ENCODE measurements at places on chromosomes 12 and 14.

DNA sequence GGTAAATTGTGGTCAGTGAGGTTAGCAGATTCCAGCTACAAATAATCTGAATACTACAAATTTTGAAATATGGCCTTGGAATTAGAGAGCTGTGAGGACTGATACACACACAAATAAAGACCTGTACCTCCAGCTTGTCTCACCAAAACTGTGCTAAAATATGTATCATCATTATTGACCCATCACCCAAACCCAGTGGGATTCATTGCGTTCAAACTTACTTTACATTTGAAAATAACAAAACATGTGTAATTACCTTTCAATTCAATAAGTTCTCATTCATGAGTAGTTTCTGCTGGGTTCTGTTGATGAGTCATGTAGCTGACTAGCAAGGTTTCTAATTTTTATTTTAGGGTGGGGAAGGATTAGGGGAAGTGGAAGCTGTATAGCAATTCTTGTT is 170.9 kb downstream of the MSRB3 start:
- no peak for DNase-seq

DNA sequence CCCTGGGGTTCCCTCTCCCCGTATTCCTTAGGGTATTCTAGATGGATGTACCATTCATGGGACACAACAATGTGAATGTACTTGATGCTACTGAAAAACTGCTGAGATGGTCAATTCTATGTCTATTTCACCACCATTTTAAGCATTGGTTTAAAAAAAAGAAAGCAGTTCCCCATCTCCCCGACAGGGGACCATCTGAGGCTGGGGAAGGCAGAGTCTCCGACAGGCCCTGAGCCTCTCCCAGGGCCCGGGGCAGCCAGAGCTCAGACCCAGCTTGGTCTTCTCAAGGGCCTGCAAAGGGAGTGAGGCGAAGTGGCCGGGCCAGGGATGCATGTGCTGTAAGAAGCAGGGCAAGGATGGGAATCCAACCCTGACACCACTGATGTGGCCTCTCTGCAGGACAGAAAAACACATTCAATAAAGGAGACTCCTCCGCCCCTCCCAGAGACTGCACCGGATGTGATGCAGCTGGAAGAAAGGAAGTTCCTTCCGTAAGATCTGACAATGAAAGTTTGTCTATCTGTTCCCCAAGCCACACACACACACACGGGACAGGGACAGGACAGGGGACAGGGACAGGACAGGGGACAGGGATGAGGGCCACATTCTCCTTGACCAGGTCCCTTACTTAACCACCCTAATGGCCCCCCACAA is 234.1 kb downstream of the BCL11B start:
- DNase-seq, result no peak

GRCh38 chr14:39005044-39005880 is 97.8 kb downstream of the SEC23A start:
- DNase-seq, result no peak

DNA sequence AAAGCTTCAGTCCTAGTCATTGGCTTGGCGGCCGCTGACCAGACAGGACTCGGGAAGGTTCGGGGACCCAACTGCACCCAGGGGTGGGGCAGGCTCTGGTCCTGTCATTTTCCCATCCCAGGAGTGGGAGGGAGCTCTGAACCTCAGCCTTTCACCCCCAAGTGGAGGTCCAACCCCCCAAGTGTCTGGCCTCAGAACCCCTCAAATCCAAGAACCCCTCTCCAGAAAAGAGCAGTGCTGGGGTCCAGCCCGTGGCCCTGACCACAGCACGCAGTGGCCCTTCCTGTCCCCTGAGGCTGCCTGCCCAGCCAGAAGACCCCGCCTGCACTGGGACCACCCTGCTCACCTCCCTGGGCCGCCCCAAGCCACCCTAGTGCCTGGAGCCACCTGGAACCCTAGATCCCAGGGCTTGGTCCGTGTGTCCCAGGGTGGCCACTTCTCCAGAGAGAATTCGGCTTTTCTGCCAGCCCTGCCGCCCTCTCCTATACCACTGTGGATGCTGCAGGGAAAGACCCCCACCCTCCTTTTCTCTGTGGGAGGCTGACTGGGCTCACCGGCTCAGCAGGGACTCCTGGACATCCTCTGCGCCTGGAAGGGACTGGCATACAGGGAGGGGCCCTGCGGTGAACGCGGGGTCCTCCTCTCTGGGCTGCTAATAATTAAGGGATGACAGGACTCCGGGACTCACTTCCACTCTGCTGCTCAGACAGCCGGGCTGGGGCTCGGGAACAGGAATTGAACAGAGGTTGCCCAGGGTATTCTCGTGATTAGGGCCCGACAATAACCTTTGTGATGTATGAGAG is 326.9 kb upstream of the SFSWAP start:
- no peak for DNase-seq

DNA sequence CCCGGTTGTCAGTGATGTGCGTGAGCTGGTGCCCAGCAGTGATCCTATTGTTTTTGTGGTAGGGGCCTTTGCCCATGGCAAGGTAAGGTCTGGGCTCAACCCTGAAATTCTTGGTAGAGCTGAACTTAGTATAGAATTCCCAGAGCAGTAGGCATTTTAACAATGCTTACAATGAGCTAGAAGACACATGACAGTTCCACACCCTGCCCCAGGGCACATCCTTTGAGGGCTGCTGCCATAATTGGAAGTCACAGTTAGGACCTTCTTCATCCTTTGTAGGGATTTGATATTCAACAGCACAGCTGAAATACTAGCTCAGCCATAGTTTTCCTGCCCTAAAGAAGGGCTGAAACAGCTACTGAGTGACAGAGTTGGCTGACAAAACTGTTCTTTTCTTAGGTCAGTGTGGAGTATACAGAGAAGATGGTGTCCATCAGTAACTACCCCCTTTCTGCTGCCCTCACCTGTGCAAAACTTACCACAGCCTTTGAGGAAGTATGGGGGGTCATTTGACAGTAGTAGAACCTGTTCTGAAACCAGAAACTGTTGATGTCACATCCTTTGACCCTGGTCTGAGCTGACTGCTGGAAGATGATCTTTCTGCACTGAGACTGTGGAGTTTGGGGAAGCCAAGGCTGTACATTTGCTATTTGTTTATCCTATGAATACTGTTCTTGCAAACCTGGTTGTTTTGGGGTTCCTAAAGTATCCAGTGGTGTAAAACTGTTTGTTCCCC is 4.8 kb downstream of the EMG1 start:
- no peak for DNase-seq

DNA sequence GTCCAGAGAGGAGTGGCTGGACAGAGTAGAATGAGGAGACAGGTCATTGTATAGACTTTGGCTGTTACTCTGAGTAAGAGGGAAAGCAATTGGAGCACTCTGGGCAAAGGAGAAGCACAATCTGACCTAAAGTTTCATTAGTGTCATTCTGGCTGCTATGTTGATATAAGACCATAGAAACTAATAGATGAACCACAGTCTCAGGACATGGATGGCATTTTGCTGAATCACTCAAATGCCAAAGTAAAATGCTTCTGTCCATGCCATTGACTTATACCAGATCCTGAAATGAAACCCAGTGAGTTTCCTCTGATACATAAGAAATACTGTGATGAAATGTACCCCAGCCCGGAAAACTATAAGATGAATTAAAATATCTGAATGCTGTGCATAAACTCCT is 65.8 kb upstream of the COCH start:
- no peak for DNase-seq

DNA sequence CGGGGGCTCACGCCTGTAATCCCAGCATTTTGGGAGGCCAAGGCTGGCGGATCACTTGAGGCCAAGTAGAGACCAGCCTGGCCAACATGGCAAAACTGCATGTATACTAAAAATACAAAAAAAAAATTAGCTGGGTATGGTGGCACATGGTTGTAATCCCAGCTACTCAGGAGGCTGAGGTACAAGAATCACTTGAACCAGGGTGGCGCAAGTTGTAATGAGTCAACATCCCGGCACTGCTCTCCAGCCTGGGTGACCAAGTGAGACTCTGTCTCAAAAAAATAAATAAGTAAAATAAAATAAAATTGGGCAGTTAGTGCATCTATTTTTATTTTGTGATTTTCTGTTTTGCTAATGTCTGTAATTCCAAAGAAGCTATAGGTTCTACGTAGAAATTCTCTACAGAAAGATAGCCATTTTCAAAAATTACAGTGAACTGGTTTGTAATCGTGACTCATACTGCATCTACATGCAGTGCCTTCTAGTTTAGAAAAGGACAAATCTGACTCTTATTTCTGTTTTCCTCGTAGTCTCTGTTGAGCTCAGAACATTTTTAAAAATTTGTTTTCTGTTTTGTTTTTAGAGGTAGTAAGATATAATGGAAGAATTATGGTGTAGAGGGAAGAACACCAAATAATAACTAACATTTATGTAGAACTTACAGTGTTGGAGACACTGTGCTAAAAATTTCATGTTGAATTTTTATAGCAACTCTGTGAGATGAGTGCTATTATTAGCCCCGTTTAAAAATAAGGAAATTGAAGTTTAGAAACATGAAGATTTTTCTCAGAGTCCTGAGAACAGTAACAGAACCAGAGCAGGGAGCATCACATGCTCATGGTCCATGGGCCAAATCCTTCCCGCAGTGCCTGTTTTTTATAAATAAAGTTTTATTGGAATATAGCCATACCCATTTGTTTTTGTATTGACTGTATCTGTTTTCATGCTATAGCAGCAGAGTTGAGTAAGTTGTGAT is 201.2 kb downstream of the SYNE2 start:
- no peak for DNase-seq

DNA sequence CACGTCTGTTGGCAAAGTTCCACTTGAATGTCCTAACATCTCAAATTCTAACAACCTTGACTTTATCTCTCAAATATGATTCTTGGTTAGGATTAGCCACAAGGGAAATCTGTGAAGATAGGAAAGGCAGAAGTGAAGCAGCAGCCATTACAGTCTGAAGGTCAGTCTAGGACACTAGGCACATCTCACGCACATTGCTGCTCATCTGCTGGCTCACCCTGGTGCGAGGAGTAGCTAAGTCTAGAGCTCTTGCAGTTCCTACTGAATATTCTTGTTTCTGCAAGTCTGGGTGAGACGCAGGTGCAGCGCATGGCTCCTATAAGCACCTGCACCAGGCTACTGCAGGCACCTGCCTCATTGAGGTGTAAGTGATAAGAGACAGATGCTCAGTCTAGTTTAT is 6.4 kb upstream of the SLC25A3 start:
- no peak for DNase-seq

- DNase-seq, result no peak
Observed at GRCh38 chr12:2282318-2282717, 229.5 kb downstream of the CACNA1C start.

DNA sequence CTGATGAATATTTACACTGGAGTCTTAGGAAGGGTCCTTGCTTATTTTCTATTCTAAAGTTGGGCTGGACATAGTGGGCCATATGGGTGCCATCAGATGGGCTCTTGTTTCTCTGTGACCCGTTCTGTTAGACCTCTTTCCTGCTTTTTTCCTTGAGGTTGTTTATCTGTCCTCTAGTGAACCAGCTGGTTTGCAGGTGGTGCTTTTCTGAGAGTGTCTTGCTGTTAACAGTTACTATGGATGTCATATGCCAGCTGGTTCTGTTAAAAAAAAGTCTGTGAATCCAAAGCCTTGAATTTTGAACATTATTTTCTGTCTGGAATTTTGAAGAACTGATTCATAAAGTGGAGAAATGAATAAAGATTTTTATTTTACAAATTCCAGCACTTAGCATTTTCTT is 29.2 kb downstream of the ZC3H14 start:
- no peak for DNase-seq

DNA sequence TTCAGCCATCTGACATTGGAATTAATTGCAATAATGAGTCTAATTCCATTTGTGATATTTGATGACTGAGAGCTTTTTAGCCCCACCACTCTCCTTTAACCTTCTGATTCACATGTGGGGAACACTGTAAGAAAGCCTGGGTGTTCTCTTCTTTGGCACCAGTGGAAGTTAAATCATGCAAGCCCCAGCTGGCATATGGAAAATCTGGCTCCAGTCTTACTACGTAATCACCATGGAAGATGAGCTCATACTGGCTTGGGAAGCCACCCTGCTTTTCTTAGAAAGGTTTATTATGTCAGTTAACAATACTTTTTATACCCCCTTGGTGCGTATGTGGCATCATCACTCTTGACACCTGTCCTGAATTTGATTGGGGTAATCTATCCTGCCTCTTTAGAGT is 479.3 kb downstream of the SLC16A7 start:
- no peak for DNase-seq

- no peak for DNase-seq
Observed at GRCh38 chr14:74856366-74856765, 19.6 kb downstream of the PROX2 start.

DNA sequence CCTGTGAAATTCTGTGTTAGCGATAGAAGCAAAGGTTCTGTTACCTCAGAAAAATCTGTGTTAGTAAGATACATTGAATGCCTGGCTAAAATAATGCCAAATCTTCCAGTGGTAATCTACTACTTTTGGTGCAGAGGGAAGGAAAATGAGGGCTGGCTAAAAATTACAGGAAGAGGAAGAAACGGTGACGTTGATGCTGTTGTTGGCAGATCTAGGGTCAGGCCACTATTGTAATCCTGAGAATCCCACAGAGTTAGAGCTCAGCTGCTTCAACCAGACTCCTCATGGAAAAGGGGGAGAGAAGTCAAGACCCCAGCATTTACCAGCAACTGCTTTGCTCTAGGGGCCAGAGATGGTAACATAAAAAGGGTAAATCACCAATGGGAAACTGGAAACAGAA is 145.1 kb downstream of the PPM1H start:
- no peak for DNase-seq

DNA sequence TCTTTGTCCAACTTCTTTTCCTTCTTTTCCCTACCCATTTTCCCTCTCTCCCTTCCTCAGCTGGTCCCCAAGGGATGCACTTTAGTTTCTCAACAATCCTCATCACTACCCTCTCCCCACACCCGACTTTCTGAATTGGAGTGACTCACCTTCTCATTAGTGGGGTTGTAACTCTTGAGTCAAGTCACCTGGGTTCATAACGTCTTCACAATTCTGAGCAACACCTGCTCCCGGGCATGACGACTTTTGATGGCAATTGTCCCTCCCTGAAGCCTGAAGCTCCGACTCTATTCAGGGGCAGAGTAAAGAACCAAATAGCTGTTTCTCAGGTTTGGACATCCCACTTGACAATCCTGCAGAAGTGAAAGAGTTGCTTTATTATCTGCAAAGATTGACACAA is 82.7 kb upstream of the OTX2 start:
- DNase-seq, result no peak

- no peak for DNase-seq
Observed at GRCh38 chr12:108418164-108418890, 79.2 kb upstream of the CMKLR1 start.

DNA sequence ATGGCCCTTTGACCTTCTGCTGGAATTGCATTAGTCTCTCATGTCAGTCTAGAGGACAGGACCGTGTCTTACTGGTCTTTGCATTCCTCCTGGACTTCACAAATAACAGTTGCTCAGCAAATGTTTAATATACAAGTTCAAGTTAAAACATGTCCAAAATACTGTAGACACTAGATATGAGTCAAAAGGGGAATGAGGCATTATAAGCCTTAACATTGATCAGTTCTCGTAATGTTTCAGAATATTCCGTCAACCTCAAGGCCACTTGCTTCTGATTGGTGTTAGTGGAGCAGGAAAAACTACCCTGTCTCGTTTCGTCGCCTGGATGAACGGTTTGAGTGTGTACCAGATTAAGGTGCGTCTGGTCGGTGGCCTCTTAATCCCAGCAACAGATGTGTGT is 59.9 kb downstream of the HSP90AA1 start:
- no peak for DNase-seq

Data from stimulated activated CD4-positive, alpha-beta T cell treated with anti-CD3 and anti-CD28 coated beads, TNF-alpha, amount 100 ng/mL, for 48 hours (primary cell).